Natural killer cell treated with Interleukin-12 subunit alpha and Interleukin-12 subunit beta and Interleukin-15 and Interleukin-18, amount 100 ng/mL, for 72 hours (primary cell): ENCODE measurements at places on chromosomes 13 and 19.

- DNase-seq: no peak
Observed at GRCh38 chr13:69948016-69948415, 159.6 kb upstream of the ATXN8OS start.

- DNase-seq: no peak
Observed at GRCh38 chr13:106036870-106037269, 498.6 kb downstream of the EFNB2 start.

DNA sequence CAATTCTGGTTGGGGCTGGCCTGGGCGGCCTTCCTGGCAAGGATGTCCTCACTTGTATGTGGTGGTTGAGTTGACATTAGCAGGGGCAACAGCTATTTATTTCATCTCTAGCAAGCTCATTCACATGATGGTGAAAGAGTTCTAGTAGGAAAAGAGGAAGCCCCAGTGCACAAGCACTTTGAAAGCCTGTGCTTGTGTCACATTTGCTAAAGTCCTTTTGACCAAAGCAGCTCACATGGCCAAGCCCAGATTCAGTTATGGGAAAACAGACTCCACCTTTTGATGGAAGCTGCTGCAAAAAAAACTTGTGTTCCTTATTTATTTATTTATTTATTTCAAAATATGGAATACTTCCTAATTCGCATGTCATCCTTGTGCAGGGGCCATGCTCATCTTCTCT lies 17.2 kb downstream of the GTF2F2 start:
- no peak for DNase-seq

GRCh38 chr13:51019026-51019425 lies 92.0 kb downstream of the C13orf42 start:
- DNase-seq: no peak

- no peak for DNase-seq
Observed at GRCh38 chr19:17136617-17137016, 61.0 kb downstream of the MYO9B start.

- no peak for DNase-seq
Observed at GRCh38 chr19:19421299-19421696, 15.8 kb downstream of the GATAD2A start.

DNA sequence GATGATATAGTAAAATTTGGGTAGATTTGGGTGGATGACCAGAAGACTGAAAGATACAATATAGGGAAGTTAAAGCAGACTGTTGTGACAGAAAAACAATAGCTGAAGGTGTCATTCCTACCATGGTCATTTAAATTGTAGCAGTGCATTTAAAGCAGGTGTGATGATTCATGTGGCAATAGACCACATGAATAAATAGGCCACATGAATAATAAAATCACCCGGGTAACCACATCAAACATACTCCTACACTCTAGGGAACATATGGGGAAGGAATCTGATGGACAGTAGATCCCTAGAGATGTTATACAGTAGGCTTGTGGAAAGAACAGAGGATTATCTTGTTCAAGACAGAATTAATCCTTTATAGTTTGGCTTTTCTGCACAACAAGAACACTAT lies 392.6 kb downstream of the SLITRK5 start:
- no peak for DNase-seq

DNA sequence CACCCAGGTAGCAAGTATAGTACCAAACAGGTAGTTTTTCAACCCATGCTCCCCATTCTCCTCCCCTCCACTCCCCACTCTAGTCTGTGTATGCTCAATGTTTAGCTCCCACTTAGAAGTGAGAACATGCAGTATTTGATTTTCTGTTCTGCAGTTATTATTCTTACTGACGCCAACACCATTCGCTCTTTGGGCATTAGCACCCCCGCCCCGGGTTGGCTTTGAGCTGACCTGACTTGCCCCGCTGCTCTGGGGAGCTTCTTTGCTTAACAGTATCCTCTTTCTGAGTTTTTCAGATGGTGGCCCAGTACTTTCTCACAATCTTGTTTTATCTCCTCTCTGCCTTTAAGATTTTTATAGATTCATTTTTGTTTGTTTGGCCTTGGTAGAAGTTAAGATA lies 138.7 kb downstream of the CRYL1 start:
- no peak for DNase-seq

GRCh38 chr13:46296115-46296822 lies 84.5 kb downstream of the LRRC63 start:
- DNase-seq: no peak

GRCh38 chr19:28199323-28199722 lies 1013.6 kb downstream of the UQCRFS1 start:
- no peak for DNase-seq

DNA sequence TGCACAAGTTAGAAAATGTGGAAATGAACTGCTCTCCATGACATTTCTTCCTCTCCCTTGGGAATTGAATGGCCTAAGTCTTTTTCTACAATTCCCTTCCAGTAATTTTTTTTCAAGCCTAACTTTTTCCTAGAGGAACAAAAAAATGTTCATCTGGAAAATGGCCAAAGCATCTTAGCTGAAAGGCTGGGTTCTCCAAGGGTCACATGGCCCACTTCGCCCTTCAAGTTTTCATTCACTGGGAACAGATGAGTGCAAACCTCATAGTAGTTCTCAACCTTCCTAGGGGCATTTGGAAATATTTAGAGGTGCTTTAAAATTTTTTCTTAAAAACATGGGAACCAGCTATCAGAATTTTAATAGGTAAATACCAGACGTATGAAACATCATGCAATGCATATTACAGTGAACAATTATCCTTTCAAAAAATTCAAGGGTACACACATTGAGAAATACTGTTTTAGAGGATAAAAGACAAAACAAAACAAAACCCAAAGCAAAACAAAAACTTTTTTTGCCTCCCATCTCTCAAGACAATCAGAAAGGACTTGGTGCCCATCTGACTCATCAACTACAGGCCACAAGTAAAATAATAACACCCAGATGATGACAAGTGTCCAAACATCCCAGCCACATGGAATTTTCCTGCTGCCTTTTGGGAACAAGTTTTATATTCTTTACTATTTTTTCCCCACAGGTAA lies 208.8 kb downstream of the SLITRK6 start:
- no peak for DNase-seq

DNA sequence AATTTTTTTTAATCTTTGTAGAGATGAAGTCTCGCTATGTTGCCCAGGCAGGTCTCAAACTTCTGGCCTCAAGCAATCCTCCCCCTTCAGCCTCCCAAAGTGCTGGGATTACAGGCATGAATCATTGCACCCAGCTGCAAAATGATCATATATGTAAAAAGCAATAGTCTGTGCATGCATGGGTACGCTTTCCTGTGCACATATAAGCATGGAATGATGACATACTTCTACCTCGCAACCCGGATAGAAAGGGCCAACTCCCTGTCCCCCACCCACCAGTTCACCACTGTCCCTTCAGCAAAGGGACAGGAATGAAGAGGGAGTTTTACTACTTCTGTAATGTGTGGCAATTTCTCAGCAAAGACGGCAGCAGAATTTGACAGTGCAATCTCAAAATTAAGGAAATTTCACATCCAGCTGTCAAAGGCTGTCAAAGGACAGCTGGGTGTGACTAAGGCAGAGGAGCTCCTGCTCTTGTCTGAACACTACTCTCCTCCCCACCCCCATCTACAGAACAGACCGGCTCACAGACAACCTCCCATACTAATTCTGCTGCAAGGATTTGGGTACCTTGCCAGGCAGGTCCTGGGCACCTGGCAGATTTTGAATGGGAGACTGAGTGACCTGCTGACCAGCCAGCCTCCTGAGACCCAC lies 95.6 kb downstream of the TSHZ3 start:
- no peak for DNase-seq

DNA sequence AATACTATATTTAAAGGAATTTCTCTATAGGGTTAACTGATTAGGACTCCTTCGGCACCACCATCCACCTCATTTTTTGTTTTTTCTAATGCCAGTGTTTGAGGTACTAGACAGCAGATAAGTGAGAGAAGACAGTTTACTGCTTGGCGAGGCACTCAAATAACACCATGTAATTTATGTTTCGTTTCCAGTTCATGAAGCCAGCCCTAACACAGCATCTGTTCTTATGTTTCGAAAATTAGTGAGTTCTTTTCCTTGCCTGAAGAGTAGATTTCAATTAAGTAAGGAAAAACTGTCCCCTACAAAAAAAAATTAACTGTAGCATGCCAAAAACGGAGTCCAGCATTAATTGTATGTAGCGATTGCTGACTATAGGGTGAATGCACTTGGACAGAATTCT lies 409.1 kb downstream of the TBC1D4 start:
- DNase-seq: no peak

GRCh38 chr19:2550431-2551171 lies 74.7 kb downstream of the GADD45B start:
- no peak for DNase-seq

DNA sequence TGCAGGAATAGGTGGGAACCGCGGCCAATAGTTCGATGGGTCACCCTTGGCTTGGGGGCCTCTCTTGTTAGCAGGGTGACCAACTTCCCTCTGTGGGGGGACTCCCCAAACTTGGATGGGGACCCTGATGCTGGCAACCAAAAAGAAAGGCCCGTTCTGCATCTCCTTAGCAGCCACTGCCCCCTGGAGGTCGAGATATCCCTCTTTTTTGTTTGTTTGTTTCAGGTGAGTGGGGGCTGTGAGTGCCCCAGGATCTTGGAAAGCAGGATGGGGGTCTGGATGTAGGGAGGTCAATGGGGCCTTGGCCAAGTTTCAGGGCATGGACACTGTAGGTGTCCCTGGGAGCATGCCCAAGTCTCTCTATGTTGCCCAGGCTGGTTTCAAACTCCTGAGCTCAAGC lies 7.7 kb upstream of the CRTC1 start:
- DNase-seq: no peak

- DNase-seq: no peak
Observed at GRCh38 chr19:10379880-10380312, 476 bp downstream of the TYK2 start.

DNA sequence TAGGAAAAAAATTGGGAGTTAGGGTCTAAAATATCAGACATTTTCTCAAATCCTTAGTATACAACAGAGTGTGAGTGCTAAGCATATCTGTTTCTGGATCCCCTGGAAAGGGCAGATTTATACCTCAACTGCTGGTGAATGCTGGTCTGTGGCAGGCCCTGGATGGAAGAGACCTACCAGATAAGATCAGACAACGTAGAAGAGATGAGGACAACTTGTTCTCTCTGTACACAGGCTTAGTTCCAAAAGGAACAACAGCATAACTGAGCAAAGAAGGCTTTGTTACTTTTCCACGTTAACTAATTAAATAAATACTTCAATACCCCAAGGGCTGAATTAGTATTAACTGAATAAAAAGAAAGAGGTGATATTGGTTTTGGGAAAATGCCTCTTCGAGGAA lies 1277.3 kb downstream of the SLITRK5 start:
- DNase-seq: no peak

GRCh38 chr13:79780240-79780639 lies 299.3 kb downstream of the NDFIP2 start:
- no peak for DNase-seq

- no peak for DNase-seq
Observed at GRCh38 chr19:49458567-49458903, 5.5 kb downstream of the ALDH16A1 start.

GRCh38 chr13:44294876-44295275 lies 78.7 kb upstream of the SERP2 start:
- no peak for DNase-seq

DNA sequence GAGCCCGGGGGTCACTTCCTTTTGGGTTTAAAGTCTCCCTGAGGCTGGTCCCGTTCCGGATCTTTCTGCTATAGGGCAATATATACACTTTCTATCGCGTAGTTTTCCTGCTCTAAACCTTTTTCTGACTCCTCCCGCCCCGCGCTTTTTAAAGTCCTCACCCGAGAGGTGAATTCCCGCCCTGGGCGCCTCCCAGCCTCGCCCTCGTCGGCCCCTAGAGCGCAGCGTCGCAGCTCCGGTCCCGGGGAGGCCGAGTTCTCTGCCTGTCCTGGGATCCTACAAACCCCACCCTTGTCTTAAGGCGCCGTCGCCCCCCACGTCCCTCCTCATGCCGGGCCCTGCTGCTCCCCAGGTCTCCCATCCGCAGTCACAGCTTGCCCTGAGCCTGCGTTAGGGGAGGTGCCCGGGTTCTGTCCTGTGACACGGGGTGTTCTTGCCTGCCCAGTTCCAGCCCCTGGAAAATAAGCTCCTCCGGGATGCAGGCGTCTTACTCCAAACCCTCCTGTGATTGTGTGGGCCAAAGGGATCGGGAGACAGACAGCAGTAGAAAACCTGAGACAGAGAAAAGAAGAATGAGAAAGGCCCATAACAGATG lies 491 bp downstream of the ZNF525 start:
- no peak for DNase-seq

GRCh38 chr13:107271227-107271626 lies 703.3 kb upstream of the ARGLU1 start:
- no peak for DNase-seq

GRCh38 chr13:66214467-66214866 lies 1015.7 kb downstream of the PCDH9 start:
- no peak for DNase-seq

DNA sequence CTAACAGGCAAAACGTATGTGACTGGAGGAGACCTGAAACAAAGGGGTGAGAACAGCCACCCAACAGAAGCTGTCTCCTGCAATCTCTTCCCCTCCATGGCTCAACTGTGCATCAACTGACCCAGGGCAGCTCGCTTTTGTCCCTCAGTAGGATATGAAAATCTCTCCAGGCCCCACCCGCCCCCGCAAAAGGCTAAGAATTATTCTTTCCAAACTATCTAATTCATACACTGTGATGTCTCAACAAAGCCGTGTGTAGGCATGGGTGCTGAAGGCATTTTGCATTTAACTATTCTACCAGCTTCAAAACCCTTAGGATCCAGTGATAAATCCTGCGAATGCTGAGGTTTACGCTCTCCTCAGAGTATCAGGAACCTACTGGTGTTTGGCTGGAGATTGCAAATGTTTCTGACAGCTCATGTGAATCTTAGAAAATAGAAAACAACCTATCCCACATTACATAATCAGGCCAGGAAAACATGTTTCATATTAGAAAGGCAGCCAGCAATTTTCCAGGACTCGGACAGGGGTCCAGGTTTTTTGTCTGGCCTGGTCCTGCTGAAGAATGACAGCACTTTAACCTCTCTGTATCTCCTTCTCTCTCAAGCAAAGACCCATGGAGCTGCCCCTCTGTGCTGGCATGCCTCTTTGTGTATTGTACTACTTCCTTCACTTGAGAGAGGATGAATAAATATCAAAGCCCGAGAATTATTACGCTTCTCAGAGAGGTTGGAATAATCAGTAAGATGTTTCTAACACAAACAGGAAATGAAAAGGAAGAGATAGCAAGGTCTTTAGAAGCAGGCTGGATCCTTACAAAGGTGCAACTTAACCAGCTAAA lies 17.3 kb downstream of the DHRS12 start:
- no peak for DNase-seq

GRCh38 chr13:85266771-85267170 lies 532.4 kb downstream of the SLITRK6 start:
- no peak for DNase-seq
